ENCODE measurements at places on chromosomes 3 and 15. TPM values are rescaled to one million over a fixed set of nuclear protein-coding genes. Genes with fewer than 3 reads are reported as not detected.
A peak's percentile ranks its signal among the peaks of the same experiment; 100 is the strongest.

GRCh38 chr15:63792584-63792983 is 41.2 kb downstream of the HERC1 start:
- DNase-seq, result no peak

GRCh38 chr15:35393398-35393797 is 152.6 kb downstream of the DPH6 start:
- DNase-seq, result no peak

DNA sequence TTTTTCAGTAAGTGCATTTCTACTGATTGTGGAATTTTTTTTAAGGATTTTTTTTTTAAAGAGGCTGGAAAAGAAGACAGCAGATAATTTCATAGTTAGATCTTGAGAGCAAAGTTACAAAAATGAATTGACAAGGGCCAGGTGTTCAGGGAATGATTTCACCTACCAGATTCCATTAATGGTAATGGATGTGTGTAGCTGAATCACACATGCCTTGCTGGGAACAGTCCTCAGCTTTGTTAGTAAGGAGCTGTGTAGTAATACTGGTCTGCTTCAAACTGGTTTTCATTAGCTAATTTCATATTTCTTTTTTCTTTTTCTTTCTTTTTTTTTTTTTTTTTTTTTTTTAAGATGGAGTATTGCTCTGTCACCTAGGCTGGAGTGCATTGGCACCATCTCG is 16.0 kb downstream of the NR1D2 start:
- no peak for DNase-seq

GRCh38 chr3:54259636-54260035 is 137.3 kb downstream of the CACNA2D3 start:
- no peak for DNase-seq

- DNase-seq, result peak; percentile 77
Measured at GRCh38 chr3:49723296-49723627, 489 bp downstream of the GMPPB start.

- DNase-seq, result no peak
Measured at GRCh38 chr3:47885168-47885567, 82.2 kb downstream of the DHX30 start.

DNA sequence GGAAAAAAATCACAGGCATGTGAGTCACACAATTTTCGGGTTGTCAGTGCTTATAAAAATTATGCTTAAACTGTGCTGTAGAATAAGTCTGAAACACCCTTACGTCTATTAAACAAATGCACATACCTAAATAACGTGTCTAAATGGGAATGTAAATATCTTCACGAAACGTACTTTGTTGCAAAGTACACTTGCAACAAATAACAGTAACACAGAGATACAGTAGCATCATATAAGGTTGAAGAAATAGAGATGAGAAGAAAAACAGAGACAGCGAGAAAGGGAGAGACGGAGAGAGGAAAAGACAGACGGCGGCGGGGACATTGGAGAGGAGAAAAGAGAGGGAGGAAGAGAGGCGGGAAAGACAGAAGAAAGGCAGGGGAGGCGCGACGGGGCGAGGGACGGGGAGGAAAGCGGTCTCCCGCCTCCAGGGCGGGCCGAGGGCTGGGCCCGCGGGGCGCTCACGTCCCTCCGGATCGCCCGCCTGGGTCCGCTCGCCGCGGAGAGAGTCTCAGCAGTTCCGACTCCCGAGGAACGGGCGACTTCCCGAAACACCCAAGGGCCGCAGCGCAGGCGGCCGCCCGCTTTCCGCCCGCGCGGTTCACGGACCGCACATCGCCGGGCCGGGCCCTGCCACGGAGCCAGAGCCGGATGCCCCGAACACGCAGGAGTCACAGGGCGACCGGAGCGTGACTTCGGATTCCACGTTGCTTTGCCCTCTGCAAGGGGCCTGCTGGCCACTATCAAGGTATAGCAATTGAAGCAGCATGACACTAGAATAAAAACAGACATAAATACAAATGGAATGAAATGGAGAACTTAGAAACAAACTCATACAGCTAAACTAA is 153.4 kb downstream of the LMLN start:
- peak; percentile 83 for DNase-seq

GRCh38 chr3:50525987-50526386 is 22.6 kb upstream of the CACNA2D2 start:
- DNase-seq, result no peak

DNA sequence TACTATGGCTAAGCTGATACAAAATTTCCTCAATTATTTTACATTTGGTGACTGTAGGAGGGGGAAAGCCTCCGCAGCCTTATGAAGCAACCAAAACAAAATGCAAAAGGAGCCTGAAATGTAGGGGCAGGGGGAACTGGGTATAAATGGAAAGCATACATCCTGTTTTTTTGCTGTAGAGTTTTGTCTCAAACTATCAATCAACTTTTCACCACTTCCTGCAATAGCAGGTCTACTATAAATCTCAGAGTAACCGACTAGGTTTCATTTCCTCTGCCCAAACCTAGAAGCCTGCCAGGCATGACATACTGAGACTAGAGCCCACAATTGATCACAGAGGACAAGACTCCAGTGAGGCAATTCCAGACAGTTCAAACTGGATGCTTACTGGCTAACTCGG is 91.3 kb downstream of the SHQ1 start:
- no peak for DNase-seq

DNA sequence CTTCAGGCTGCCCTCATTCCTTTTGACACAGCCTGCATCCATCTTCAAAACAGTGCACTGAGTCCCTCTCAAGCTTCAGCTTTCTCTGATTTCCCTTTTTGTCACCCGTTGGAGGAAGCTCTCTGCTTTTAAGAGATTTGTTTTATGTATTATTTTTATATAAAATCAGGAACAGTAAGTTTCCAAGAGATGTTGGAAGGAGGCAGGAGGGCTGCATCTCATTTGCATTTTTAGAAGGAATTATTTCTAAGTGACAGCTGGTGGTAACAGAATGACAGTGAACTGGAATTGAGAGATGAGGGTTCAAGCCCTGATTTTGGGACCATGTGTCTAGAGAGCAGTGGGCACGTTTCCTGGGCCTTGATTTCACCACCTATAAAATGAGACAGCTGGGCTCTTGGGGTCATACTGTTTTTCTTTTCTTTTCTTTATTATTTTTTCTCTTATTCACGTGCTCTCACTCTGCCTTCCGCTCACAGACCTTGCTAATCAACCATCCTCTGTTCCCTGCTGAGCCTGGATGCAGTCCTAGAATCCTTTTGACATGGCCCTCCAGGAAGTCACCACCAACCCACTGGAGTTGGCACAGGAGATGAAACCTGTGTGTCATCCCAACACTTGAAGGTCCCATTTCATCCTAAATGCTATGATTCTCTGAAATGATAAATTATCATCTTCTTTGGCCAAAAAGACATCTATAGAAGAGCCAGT is 148.6 kb downstream of the CACNA2D3 start:
- no peak for DNase-seq

GRCh38 chr3:145224886-145225285 is 936.1 kb downstream of the PLOD2 start:
- DNase-seq, result no peak

DNA sequence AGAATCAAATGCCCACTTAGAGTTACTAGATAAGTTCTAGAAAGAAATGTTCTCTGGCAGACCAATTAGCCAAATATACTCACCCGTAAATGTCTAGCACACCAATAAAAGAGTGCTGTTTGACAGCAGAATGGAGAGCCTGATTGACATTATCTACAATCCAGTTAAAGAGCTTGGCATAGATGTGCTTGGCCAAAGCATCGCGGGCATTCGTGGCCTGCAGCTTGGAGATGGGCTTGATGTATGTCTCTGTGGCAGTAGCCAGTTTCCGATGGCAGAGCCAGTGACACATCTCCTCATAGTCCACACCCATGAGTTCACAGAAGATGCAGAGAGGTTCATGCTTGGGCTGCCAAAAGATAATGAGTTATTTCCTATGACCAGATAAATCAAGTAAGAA is 101.5 kb upstream of the MYO5C start:
- no peak for DNase-seq

GRCh38 chr15:42696626-42697025 is 40.3 kb downstream of the CDAN1 start:
- DNase-seq, result no peak

GRCh38 chr3:56990641-56991015 is 69.8 kb upstream of the SPATA12 start:
- DNase-seq, result peak; percentile 38

- DNase-seq, result no peak
Measured at GRCh38 chr15:57505056-57505715, 86.5 kb upstream of the MYZAP start.

GRCh38 chr3:140902791-140903190 is 38.8 kb upstream of the SLC25A36 start:
- DNase-seq, result no peak

C3orf22 gene
- total RNA-seq, result not detected

SMCO1 gene
- 28.7 TPM for total RNA-seq

RUVBL1 gene
- 19.7 TPM for total RNA-seq

TLR9 gene
- 0.16 TPM for total RNA-seq
